ENCODE measurements at places on chromosomes 2 and 18.

DNA sequence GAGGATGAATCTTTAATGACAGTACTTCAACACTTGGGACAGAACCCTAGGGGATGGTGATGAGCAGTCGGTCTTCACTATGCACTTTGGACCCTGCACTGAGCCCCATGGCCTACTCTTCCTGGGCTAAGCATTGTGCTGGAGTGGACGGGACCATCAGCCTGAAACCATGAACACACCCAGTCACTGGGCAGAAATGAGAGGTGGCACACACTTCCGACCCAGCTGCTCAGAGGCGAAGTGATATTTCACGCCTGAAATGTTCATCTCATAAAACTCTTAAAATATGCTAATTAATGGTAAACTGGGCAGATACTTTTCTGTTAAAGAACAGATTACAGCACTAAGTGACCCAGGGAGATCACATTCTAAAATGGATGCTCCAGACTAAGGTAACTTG lies 150.3 kb upstream of the NDUFV2 start:
- no peak for DNase-seq

DNA sequence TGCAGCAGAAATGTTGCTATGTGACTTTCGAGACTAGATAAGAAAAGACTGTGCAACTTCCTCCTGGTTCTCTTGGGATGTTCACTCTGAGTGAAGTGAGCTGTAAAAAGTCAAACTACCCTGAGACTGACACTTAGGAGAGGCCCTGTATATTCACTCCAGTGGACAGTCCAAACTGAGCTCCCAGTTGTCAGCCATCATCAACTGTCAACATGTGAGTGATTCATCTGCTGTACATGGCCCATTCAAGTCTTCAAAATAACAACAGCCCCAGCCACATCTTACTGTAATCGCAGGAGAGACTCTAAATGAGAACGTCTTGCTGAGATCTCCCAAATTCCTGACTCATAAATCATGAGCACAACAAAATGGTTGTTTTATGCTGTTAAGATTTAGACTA lies 8.5 kb upstream of the UNC80 start:
- no peak for DNase-seq

- DNase-seq, result no peak
Observed at GRCh38 chr2:43898838-43899346, 60.1 kb downstream of the ABCG8 start.

GRCh38 chr2:43766006-43766405 lies 7.8 kb upstream of the DYNC2LI1 start:
- no peak for DNase-seq

DNA sequence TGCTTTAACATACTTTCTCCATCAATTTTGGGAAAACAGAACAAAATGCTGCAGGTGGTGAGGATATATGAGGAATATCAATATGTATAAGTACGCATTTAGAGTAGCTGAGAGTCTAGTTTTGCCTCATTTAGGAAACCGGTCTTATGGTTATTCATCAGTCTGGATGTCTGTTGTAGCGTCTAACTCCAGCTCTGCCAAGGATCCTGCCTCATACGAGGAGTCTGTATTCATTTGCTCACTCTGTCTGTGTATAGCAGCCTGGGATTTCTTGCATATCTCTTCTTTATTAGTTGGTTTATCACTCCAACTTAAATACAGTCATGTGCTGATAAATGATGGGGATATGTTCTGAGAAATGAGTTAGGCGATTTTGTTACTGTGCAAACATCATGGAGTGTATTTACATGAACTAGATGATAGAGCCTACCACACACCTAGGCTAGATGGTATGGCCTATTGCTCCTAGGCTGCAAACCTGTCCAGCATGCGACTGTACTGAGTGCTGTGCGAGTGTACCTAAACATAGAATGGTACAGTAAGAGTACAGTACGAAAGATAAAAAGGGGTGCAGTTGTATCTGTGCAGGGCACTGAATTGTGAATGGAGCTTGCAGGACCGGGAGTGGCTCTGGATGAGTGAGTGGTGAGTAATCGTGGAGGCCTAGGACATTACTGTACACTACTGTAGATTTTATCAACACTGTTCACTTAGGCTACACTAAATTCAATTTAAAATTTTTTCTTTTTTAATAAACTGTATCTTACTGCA lies 148.1 kb downstream of the ZNF407 start:
- DNase-seq, result peak; percentile 32
